ENCODE measurements at places on chromosomes 1 and 21.

DNA sequence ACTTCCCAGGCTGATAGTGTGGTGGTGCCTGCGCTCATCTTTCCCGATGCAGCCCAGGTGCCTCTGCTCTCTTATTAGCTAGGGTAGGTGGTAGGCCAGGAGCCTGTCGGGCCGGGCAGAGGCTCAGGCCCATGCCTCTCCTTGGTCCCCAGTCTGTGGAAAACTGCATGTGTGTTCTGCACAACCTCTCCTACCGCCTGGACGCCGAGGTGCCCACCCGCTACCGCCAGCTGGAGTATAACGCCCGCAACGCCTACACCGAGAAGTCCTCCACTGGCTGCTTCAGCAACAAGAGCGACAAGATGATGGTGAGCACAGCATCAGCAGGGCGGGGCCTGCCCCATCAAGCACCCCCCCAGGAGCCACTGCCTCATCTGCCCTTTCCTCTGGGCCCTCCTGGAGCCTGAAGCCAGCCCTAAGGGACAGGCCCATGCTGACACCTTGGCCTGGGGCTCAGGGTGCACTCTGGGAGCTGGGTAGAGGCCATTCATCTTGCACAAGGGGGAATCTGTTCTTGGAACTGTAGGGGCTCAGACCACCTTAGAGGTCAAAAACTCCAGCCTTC lies 38.6 kb downstream of the PKP1 start:
- DNase-seq = no peak

DNA sequence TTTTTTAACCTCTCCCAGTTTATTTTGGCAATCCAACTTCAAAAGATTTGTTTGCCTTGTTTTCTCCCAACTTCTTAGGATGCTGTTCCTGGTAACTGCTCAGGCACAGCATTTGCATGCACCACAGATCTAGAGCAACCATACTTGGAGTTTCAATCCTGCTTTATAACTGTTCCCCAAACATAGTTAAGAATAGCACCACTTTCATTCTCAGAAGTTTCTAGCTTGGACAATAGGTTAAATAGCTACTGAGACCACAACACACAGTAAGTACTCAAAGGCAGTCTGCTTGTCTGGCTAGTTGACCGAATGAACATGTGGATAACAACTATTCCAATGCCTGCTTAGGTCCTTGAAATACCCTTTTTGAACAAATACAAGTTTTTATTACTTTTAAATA lies 76.8 kb downstream of the FOXJ3 start:
- DNase-seq = peak; percentile 68

DNA sequence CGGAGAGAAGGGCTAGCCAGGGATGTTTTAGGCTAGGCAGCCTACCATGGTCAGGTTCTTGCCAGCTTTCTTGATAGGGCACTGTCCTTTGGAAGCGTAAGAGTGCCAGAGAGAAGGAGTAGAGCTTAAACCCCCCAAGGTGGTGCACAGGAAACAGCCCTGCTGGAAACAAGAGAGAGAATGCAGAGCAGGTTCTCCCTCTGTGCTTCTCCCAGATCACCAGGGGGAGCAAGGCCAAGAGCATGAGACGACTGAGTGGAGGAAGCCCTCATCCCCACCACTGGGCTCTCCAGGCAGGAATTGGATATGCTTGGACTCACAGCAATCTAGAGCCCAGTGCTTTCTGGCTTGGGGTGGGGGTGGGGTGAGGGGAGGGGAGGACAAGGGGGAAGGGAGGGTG lies 49.8 kb downstream of the ATP2B4 start:
- no peak for DNase-seq

DNA sequence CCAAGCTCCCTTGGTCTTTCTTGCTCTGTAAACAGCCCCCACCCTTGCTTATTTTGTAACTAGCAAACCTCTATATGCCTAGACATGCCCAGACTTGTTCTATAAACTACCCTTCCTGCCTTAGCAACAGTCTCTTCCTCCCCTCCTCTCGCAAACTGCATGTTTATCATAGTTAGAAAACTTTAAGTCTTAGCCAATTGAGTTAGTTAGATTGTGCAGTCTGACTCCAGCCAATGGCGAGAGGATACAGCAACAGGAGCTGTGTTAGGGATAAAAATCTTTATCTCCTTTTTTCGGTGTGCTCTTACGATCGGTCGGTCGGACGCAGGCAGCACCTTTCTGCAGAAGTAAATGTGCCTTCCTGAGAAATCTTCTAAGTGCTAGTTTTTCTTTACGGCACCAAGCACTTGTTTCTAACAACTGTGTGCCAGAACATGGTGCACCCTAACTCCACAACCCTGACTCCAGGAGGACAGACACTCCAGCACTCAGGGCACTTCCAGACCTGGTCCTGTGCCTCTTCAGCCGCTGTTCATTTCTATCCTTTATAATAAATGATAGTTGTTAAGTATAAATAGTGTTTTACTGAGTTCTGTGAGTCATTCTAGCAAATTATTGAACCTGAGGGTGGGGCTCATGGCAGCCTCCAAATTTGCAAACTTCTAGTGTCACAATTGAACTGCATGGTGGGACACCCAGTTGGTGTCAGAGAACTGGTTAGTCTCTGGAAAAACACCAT lies 25.7 kb upstream of the GNG4 start:
- peak; percentile 48 for DNase-seq

DNA sequence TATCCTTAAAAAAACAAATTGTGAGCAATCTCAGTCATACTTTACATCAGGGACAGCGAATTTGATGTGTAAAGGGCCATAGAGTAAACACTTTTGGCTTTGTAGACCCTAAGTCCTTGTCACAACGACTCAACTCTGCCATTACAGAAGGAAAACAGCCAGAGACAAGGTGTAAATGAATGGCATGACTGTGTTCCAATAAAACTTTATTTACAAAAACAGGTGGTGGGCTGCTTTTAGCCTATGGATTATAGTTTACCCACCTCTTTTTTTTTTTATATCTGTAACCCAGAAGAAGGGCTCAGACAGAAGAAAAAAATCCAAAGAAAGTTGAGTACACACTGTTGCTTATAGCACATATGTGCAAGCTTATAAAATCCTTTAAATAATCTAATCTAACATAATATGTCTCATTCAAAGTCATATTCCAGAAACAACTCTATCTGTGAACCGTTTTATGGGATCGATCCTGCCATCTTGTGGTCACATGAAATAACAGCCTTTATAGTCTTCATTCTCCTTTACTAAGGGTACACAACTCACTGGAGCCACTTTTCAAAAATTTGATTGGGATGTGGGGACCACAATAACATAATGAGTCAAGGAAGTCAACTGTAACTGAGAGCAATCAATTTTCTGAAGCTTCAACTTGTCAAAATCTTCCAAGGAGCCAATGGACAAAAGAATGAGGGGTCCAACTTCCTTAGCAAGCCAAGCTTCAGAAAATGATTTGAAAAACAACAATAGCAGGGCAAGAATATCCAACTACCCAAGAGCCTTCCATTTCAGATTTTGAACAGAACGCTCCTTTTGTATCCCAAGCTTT lies 142.2 kb upstream of the KRTAP19-8 start:
- DNase-seq = peak; percentile 79

- DNase-seq = no peak
Measured at GRCh38 chr1:171204296-171204695, 19.2 kb downstream of the FMO2 start.

- peak; percentile 87 for DNase-seq
Measured at GRCh38 chr1:53449021-53449420, 10.2 kb upstream of the DMRTB1 start.

GRCh38 chr21:31515253-31515652 lies 144.2 kb upstream of the SOD1 start:
- no peak for DNase-seq

DNA sequence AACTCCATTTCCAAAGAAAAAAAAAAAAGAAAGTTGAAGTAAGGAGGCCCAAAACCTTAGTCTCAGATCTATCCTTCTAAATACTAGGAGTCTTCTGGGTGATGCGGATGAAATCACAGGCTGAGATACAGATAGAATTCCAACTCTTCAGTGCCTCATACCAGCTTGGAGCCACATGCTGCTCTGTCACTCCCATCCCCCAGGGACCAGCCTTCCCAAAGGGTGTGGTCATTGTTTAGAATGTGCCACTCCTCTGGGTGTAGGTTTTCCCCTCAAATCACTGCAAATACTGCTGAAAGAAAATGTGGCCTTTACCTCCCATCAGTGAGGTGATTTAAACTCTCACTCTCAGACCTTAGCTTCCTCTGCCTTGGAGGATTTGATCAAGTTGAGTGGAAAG lies 112.9 kb downstream of the CDC7 start:
- DNase-seq = no peak

DNA sequence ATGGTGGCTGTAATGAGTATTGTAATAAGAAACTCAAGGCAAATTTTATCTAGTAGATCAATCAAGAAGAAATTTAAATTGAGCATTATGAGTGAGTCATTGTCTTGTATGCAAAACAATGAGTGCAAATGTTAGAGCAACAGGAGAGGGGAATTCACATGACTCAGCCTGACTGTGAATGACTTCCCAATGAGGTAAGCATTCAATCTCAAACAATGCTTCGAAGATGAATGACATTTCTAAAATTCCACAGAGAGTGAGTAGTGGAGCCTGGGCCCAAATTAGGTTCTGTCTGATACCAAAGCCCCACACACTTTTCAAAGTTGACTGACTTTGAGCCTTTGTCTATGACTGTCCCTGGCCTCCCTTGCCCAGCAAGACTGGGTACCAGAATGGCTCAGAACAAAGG lies 738.0 kb downstream of the PTPRU start:
- peak; percentile 55 for DNase-seq

DNA sequence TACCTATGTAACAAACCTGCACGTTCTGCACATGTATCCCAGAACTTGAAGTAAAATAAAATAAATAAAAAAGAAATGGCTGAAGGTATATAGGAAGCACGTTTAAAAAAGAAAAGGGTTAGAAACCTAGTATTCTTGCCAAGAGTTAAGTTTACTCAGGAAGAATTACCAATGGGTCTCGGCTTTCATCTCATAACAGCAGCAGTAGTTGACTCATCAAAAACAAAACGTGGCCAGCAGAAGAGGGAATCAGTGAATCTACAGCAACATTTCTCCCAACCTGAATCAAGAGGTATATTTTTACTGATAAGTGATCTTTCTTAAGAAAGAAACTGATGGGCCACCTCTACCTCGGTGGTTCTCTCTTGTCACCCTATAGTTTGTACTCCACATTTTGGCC lies 340.3 kb downstream of the BRINP2 start:
- DNase-seq = peak; percentile 1

DNA sequence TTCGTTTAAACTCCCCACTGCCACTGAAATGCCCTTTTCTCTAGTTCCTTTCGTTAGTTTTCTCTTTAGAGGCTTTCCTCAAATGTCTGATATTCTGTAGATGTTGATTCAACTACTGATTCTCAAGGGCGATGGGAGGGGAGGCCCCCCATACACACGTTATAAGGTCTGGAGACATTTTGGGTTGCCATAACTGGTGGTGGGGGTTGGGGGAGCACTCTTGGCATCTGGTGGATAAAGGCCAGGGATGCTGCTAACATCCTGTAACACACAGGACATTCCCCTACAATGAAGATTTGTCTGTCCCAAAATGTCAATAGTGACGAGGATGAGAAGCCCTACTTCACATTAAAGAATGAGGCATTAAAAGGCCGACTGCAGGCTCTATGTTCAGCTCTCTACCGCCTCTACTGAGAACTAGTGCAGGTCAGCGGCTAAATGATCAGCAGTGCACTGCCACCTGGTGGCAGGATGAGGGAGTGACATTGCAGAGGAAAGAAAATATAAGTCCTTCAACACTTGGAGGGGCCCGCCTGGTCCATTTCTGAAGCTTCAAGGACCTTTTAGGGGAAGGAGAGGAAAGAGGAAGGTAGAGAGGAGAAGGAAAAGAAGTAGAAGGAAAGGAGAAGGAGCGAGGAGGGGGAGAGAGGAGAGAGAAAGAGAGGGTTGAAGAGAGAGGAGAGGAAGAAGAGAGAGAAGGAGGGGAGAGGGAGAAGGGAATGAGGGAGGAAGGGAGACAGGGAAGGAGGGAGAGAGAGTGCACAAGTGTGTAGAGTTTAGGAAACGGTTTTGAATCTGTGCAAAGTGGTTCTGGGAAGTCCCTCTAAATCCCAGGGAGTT lies 29.4 kb downstream of the ALG14 start:
- peak; percentile 94 for DNase-seq

DNA sequence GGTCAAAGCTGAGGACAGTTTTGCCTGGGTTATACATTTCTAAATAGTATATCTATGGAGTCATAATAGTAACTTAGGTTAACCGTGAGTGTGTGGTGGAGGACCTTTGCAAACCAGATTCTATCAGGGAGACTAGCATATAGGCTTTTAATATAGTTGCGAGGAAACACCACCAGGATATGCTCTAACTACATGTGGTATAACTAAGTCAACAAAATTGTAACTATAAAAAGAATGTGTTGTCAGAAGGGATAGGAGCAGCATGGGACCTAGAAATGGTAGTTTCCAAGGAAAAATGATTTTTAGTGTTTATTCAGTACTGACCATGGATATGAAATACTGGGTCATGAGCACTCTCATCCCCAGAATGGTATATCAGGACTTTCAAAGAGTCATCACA lies 338.1 kb downstream of the TGFB2 start:
- peak; percentile 75 for DNase-seq

DNA sequence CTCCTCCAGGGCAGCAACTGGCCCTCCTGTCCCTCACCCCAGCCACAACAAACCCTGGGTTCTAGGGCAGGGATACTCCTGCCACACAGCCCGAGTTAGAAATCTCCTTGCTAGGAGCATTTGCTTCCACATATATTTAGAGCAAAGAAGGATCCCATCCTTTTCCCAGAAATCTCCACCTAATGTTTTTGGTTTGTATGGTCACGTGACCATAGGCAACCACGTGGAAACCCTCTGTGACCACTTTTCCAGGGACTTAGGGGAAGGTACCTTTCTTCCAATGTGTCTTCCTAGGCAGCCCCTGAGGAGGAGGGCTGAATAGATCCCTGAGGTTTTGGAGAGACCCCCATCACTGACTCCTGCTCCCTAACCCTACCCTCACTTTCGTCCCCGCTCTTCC lies 25.5 kb downstream of the VANGL2 start:
- no peak for DNase-seq

GRCh38 chr1:38045401-38046332 lies 926 bp downstream of the POU3F1 start:
- DNase-seq = peak; percentile 50

GRCh38 chr1:25522031-25522655 lies 21.3 kb upstream of the LDLRAP1 start:
- no peak for DNase-seq

GRCh38 chr1:228765168-228765946 lies 30.1 kb downstream of the RHOU start:
- DNase-seq = no peak

All from choroid plexus epithelial cell (primary cell).